Osteoblast (primary cell): ENCODE measurements at places on chromosomes 6 and 20. TPM values are rescaled to one million over a fixed set of nuclear protein-coding genes. Genes with fewer than 3 reads are reported as not detected.

- DNase-seq = no peak
These were observed 128.6 kb upstream of the MMS22L start for GRCh38 chr6:97411610-97412009.

GRCh38 chr6:54390362-54390761, 82.1 kb downstream of the TINAG start:
- no peak for DNase-seq

DNA sequence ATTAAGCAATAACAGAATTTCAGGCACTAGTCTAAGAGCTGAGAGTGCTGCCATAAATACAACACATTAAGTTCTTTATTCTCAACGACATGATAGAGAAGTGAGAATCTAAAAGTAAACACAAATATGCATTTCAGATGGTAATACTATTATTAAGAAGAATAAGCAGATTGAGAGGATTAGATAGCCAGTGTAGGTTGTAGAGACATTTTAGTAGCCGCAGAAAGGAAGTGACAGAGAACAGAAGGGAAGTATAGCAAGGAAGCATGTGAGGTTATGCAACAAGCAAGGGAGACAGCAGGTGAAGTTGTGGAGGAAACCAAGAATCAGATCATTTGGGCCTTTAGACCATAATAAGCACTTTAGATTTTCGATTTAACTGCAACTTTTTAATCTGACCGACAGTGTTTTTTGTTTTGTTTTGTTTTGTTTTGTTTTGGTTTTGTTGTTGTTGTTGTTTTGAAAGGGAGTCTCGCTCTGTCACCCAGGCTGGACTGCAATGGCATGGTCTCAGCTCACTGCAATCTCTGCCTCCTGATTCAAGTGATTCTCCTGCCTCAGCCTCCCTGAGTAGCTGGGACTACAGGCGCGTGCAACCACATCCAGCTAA, 737.0 kb upstream of the ADGRB3 start:
- DNase-seq = no peak

- no peak for DNase-seq
These were observed 28.3 kb upstream of the SH3BGRL2 start for GRCh38 chr6:79602859-79603258.

DNA sequence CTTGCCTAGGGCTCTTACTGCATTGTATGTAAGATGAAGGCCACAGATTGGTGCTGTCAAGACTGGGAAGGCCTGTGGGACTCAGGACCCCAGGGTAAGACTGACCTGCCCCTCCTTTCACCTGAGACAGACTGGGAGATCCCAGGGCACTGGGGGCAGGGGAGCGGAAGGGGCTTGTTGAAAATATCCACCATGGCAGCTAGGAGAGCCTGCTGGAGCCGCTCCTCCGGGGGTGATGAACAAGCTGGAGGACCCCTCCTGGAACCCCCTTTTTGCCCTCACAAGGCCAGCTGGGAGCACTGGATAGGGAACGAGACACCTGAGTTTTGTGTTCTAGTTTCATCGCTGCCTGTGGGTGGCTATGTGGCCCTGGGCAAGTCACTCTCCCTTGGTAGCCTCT, 9.2 kb upstream of the SDCBP2 start:
- no peak for DNase-seq

DNA sequence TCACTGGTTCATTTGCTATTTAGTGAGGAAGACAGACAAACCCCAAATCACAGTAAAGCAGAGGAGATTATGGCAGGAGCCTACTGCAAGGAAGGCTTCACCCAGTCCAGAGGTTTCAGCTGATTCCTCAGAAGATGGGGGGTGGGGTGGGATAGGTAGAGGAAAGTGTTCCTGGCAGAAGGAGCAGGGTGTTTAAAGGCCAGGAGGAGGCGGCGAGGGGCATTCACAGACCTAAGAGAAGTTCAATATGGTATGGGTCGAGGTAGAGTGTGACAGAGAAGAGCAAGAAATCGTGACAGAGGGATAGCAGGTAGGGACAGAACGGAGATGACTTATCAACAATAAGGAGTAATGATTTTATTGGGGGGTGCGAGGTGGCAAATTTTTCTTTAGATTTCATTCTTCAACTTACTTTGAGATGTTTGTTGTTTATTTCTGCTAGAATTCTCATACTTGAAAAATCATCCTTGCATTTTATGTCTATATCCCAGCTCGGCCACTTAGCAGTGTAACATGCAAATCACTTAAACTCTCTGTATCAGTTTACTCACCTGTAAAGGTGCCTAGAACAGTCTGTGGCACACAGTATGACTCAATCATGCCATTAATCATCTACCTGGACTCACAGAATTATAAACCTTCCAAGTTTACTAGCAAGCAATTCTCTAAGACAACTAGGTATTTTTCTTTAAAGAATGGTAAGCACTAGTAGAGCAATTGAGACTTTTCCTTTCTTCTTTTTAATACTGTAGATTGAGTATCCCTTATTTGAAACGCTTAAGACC, 176.7 kb downstream of the REV3L start:
- peak; percentile 34 for DNase-seq

GRCh38 chr20:34925981-34926380, 29.6 kb downstream of the GSS start:
- no peak for DNase-seq

GRCh38 chr6:147977851-147978465, 364.7 kb upstream of the SASH1 start:
- DNase-seq = no peak

GRCh38 chr6:35044145-35044745, 96.9 kb downstream of the TCP11 start:
- DNase-seq = no peak

DNA sequence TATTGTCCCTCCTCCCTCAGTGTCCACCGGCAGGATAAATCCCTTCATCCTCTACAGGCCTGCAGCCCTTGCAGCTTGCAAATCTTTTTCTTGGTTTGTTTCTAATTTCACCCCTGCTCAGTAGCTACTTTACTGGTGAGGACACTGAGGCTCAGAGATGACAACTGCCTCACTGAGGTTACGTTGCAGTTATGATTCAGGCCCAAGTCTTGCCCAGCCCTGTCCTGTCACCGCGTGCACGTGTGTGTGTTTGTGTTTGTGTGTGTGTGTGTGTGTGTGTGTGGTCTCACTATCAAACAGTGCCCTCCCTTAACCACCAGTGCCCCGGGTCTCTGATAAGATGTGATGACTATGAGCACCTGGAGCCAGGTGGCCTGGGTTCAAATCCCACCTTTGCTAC, 21.1 kb downstream of the FAM110A start:
- no peak for DNase-seq

DNA sequence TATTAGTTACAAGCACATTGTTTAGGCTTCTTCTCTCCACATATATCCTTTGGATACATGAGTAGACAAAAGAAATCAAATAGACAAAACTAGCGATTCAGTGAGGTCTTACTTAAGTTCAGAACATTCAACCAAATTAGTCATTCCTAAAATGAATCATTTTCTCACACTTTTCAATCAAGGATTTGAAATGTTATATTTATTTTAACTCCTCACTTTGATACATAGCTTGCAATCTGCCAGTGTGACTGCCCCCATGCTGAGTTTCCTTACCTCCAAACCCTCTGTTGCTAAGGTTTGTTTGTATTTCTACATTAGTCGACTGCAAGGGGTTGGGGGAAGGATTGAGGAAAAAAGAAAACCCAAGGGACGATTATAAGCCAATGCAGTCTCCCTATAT, 3.5 kb upstream of the MOXD1 start:
- peak; percentile 67 for DNase-seq

DNA sequence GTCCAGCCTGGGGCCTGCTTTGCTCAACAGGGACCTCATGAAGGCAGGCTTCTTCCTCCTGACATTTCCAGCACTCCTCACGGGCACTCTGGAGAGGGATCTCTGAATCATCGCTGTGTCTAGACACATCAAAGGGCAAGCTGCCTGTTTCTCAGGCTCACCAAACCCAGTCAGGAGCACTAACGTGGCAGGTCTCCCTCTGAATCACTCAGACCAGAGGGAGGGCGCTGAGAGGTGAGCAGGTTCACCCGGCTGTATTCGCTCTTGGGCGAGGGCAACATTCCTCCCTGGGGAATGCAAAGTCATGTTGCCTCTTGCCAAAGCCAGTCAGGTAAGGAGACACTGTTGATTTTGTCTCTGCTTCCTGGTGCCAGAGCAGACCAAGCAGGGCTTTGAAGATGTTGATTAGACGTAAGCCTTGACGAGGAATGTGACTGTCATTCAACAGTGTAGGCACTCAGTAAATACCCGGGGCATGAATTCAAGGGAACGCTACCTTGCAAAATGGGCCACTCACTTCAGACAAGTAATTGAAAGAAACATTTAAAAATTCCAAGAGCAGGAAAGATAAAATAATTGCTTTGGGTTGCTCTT, 50.1 kb downstream of the CYP24A1 start:
- DNase-seq = peak; percentile 86

DNA sequence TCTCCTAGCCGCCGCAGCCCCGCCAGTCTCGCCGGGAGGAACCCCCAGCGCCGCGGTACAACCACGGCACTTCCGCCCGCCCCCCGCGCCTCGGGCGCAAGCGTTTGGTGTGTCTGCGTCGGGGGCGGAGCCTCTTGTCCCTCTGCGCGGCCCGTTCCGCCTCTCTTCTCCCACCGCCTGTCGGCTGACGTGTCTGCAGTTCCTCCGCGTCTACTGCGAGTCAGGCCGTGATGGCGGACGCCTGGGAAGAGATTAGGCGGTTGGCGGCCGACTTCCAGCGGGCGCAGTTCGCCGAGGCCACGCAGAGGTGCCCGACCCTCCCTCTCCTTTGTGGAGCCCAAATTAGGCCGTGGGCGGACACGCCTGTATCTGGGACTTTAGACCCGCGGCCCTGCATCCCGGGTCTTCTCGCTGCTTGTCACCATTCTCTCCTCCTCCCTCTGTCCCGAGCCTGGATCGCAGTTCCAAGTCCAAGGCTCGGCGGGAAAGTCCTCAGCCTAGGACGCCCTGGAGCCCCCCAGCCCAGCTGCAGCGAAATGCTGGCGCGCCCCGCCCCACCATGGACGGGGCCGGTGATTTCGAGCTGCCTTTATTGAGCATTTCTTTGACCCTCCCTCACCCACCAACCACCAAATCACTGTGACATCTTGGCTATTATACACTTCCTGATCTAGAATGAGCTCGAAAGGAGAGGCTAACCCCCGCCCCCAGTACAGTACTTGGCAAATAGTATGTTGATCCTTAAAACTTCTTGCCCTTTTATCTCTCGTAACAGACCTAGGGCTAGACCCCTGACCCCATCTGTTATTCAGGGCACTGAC, at the start of gene UFL1:
Gene UFL1 (plus strand): TSS at position 163 of the 821 bp plus-strand sequence. CDS start 68 bp downstream, at position 231.
- peak; percentile 92 for DNase-seq

GRCh38 chr6:168009331-168009730, 11.9 kb downstream of the KIF25 start:
- DNase-seq = no peak

C6orf15 gene
- not detected in 2 replicates for total RNA-seq

ULBP3 gene
- 11.2 and 12.7 TPM in 2 replicates for total RNA-seq

SUMO4 gene
- 3.5 and 3.6 TPM in 2 replicates for total RNA-seq

BPIFB1 gene
- total RNA-seq = not detected in 2 replicates
